ENCODE measurements at places on chromosomes 2 and 18.

DNA sequence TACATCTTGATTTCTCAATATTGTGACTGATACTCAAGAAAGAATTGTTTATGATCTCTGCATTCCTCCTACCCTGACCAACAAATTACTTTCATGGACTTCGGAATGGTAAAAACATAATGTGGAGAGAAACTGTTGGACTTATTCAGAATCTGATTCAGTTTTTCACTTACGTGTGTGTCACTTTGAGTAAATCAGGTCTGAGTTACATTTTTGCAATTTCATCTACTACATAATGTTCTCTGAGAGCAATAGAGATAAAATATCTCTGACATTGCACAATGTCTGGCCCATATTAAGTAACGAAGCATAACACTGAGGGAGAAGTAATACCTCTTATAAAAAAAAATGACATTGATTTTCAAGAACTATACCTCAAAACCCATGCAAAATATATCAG is 1337.9 kb upstream of the CHAC2 start:
- no peak for DNase-seq

GRCh38 chr18:35717182-35717581 is 135.6 kb downstream of the GALNT1 start:
- no peak for DNase-seq

GRCh38 chr2:234468503-234468902 is 28.4 kb downstream of the ARL4C start:
- no peak for DNase-seq

- DNase-seq = no peak
Observed at GRCh38 chr18:40555914-40556313, 1399.1 kb upstream of the PIK3C3 start.

DNA sequence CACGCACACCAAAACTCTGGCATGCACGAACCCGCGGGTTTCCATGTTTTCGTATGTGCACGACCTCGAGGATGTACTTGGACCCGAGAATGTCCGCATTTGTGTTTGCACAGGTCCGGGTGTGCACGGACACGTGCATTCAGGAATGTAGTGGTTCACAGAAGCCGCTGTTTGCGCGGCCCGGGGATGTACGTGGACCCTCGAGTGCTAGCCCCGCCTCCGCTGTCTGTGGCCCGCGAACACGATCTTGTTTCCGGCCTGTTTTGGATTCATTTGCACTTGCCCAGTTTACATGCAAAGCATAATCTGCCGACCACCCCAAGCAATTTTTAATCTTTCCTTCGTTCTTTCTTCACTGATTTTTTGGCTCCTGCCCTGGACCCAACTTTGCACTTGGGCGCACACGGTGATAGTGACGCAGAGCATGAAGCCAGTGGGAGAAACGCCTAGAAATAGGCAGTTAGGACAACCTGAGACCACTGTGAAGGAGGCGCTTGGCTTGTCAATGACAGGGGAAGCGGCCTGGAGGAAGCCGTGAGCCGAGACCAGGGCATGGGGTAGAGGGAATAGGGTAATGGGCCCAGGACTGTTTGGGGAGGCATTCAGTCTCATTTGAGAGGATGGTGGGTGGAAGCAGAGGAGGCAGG is 45.4 kb upstream of the PTMA start:
- no peak for DNase-seq

DNA sequence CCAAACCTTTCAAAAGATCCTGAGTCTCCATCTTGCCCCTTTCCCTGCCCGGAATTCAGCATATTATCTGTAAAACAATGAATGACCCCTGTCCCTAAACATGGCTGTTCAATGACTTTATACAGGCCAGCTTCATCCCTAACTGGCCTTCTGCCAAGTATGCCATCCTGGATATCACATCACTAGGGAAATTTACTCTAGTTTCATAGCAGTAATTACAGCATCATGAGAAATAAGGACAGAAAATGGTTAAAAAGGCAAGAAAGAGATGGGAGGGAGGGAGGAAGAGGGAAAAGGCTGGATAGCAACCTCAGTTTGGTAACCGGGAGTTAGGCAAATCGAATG is 4.4 kb downstream of the MBOAT2 start:
- no peak for DNase-seq

- no peak for DNase-seq
Observed at GRCh38 chr18:37611614-37612279, 46.1 kb upstream of the CELF4 start.

- no peak for DNase-seq
Observed at GRCh38 chr2:170824526-170825015, 7.9 kb downstream of the GAD1 start.

GRCh38 chr2:47379384-47379783 is 23.6 kb upstream of the MSH2 start:
- DNase-seq = no peak

GRCh38 chr2:69306393-69306821 is 80.6 kb downstream of the GFPT1 start:
- DNase-seq = no peak

GRCh38 chr2:109508556-109508955 is 105.2 kb downstream of the SEPTIN10 start:
- DNase-seq = no peak

- no peak for DNase-seq
Observed at GRCh38 chr2:84966731-84967130, 4.2 kb upstream of the KCMF1 start.

- no peak for DNase-seq
Observed at GRCh38 chr2:190214426-190215194, 105.0 kb downstream of the HIBCH start.

- DNase-seq = no peak
Observed at GRCh38 chr18:58788971-58789875, 75.5 kb upstream of the ZNF532 start.

GRCh38 chr18:8951491-8951890 is 151.0 kb upstream of the NDUFV2 start:
- peak; percentile 10 for DNase-seq

DNA sequence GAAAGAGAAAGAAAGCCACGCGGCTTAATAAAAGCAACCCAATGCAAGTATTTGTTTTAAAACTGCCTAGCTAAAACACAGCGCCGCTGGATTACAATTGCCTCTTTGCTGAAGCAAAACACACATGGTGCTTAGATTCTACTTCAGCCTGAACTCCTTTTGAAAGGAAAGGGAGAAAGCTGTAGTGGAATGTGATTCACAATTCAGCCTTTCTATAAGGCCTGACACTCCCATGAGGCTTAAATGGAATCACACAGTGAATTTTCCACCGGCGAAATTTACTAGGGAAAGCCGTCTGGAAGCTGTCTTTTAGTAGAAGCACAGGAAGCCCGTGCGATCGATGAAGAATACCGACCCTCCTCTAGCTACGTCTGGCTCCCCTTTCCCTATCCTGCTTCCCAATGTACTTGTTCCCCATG is 348.0 kb downstream of the DLGAP1 start:
- DNase-seq = no peak

DNA sequence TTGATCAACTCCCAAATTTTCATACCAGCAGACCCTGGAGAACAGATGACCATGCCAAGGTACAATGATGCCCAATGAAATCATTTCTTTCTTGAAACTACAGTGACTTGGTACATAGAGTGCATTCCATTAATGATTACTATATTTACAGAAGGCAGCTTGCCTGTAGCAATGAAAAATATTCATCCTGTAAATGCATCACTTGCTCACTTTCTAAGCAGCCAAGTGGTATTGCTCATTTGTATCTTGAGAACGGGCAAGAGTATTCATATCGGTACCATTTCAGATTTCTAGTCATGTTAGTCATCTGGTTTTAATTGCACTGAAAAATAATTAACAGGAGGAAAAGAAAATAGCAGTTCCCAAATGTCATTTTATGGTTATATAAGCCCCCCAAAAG is 59.6 kb downstream of the VIL1 start:
- DNase-seq = no peak

- DNase-seq = no peak
Observed at GRCh38 chr2:241975593-241976284, 106.2 kb downstream of the RTP5 start.

DNA sequence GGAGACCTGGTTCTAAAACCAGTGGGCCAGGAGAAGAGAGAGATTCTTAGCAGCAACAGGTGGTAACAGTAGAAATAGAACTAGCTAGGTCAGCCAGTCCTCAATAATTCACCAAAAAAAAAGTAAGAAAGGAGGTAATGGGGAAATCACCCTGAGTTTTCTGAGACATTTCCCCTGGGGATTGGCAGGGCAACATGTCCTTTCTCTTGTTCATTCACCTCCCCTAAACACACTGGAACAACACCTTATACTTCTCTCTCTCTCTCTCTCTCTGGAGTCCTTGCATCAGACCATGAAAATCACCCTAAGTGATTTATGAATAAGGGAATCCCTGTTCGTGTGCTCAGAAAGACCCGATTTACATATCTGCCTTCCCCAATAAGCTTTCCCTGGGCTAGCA is 64.8 kb downstream of the COX7A2L start:
- no peak for DNase-seq

GRCh38 chr2:50952596-50952995 is 79.3 kb downstream of the NRXN1 start:
- DNase-seq = no peak

- DNase-seq = no peak
Observed at GRCh38 chr18:77784759-77785379, 535.2 kb downstream of the GALR1 start.

DNA sequence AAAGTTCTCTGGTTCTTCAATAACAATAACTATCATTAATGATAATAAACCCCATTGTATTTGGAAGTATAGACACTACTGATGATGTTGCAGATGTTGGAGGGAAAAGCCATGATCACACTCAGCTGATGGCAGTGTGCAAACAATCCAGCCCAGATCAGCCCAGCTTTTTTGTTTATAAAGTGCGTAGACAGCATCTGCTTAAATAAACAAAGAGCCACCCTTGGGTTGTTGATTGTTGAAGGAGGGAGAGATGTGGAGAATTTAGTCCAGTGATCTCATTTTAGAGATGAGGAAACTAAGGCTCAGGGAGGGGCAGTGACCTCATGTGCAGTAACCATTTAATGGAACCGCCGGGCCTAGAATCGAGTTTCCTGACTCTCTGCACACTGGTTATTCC is 56.0 kb upstream of the MEX3C start:
- DNase-seq = no peak

- no peak for DNase-seq
Observed at GRCh38 chr18:49072524-49072934, 121.8 kb upstream of the SMAD7 start.

GRCh38 chr2:43823751-43824150 is 14.9 kb downstream of the ABCG5 start:
- DNase-seq = no peak

DNA sequence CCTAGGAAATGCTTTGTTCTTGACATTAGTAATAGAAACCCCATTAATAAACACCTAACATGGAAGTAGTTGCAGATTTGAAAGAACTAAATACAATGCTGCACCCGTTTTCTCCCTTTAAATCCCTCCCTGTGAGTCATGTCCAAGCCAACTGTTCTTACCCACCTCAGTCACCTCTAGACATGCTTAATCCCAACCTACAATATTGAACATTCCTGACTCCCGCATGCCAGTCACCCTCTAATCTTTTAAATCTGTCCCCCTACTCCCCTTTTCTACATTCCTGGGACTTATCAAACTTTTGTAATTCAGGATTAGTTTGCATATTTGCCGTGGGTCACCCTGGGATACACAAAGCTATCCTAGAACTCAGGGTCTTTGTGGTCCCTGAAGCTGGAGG is 374.6 kb downstream of the IRS1 start:
- no peak for DNase-seq

DNA sequence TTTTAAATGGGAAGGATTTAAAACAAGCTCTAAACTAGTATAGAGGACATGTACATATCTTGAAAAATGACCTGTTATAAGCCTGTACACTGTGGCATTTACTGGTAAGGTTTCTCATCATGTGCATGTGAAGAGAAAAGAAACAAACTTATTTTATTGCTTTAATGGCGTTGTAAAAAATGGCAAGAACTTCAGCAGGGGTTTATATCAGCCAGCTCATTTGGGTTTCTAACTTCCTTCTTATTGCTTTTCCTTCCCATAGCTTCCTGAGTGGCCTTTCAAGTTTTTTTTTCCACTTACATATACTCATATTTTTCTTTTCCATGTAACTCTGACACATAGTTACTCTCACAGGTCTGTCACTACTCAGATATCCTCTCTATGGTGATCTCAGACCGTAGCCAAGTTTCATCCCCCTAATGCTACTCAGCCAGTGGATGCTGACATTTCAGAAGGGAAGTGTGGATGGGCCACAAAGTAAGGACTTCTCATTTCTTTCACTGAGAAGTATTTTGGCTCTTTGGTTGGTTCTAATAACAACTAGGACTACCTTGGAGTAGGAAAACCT is 198.2 kb downstream of the PARD3B start:
- DNase-seq = no peak

DNA sequence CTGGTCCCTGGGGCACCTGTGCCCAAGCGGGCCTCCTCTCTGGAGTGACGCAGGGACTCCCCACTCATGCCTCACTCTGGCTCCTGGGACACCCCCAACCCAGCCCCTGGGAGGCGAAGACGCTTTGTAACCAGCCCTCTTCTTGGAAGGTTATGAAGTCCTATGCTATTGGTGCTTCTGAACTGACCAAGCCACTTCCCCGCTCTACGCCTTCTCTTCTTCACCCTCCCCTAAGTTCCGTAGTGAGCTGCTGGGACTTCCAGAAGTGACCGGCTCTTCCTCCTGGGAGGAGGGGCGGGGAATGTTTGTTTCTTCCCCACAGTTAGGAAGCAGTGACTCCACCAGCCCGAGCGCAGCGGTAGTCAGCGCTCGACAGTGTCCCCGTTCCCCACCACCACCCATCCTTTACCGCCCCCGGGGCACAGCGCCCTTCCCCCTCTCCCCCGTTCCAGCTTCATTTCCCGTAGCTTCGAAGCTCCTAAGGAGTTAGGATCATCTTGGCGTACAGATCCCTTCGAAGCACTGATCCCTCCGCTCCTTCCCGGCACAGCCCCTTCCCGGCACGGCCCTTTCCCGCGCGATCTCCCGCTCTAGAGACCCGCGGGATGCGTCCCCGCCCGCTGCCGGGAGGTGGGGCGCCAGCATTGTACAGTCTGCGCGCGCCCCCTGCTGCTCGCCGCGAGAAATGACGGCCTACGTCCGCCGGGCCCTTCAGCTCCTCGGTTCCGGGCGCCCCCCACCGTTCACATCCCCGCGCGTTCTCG is 25.3 kb upstream of the NOTO start:
- DNase-seq = peak; percentile 88

DNA sequence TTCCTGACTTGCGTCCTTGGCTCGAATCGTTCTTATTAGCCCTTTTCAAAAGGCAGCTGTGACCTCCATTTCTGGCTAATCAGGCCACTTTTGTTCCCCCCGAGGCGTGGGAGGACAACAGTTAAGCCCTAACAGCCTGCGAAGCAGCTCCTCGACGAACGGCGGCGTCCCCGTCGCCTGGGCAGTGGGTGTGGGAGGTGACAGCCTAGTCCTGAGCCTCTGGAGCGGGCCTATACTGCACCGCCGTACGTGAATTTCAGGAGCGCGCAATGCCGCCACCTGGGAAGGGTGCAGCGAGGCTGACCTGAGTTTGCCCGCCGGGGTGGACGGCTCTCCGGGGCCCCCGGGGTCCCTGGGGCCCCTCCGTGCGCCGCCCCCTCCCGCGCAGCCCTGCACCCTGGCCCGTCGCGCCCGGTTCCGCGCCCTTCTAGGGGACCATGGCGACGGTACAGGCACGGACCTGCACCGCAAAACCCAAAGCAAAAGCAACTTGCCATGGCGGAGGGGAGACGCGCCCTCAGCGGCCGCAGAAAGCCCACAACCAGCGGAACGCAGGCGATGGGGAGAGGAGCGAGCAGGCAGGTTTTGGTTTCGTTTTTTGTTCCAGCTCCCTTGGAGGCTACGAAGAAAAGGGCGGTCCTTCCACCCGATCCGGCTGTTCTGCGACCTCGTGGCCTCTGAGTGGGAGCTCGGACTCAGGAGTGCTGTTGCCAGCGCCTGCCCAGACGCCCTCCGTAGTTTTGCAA is at the start of gene RBM43:
TSS of gene RBM43 (minus strand) at position 633 of the 746 bp plus-strand sequence. CDS start at position 497, 136 bp downstream.
- DNase-seq = peak; percentile 93

GRCh38 chr2:235640377-235640776 is 146.5 kb downstream of the AGAP1 start:
- no peak for DNase-seq
